ENCODE measurements at places on chromosomes 7 and 10. TPM values are rescaled to one million over a fixed set of nuclear protein-coding genes. Genes with fewer than 3 reads are reported as not detected.

Gene CTBP2
- polyA plus RNA-seq, result 76.0 TPM

Gene CRPPA
- 0.66 TPM for polyA plus RNA-seq

Gene GRID2IP
- 0.01 TPM for polyA plus RNA-seq

Gene CAV1
- 2,867 TPM for polyA plus RNA-seq

Gene SPRN
- polyA plus RNA-seq, result 0.02 TPM

Gene LIPM
- 0.44 TPM for polyA plus RNA-seq

Gene PALD1
- 0.72 TPM for polyA plus RNA-seq

Gene SLC26A3
- not detected for polyA plus RNA-seq

Gene TUBAL3
- 2.6 TPM for polyA plus RNA-seq

Gene FAS
- 31.4 TPM for polyA plus RNA-seq

Gene ASIC3
- polyA plus RNA-seq, result 0.24 TPM

Gene MSMB
- polyA plus RNA-seq, result not detected

Gene C7orf33
- polyA plus RNA-seq, result not detected

Gene LIPK
- polyA plus RNA-seq, result 0.56 TPM

Gene CARD11
- 4.1 TPM for polyA plus RNA-seq

Gene SVOPL
- not detected for polyA plus RNA-seq

Gene SEMA3D
- 2.8 TPM for polyA plus RNA-seq

Gene LMTK2
- polyA plus RNA-seq, result 3.7 TPM

Gene GNAT3
- not detected for polyA plus RNA-seq

Gene TAS2R38
- not detected for polyA plus RNA-seq

Gene PRLHR
- not detected for polyA plus RNA-seq

Gene BMPER
- polyA plus RNA-seq, result 0.58 TPM

Gene CRHR2
- not detected for polyA plus RNA-seq

Gene ST7
- 18.4 TPM for polyA plus RNA-seq

Gene ERVW-1
- not detected for polyA plus RNA-seq

Gene TSPAN12
- polyA plus RNA-seq, result 0.82 TPM

Gene MINPP1
- polyA plus RNA-seq, result 11.5 TPM

Gene HABP2
- not detected for polyA plus RNA-seq

Gene HMX3
- polyA plus RNA-seq, result not detected

Gene LAMB4
- 3.7 TPM for polyA plus RNA-seq

Gene ZNF488
- 1.4 TPM for polyA plus RNA-seq

Gene MUC12
- not detected for polyA plus RNA-seq

Gene COL28A1
- 0.13 TPM for polyA plus RNA-seq

Gene TRPV5
- not detected for polyA plus RNA-seq

Gene GLI3
- 2.0 TPM for polyA plus RNA-seq

Gene BLNK
- 4.4 TPM for polyA plus RNA-seq

Gene SPDYE2
- not detected for polyA plus RNA-seq

Gene SKAP2
- polyA plus RNA-seq, result 15.0 TPM

Gene SYT15
- 0.07 TPM for polyA plus RNA-seq

Gene PDLIM1
- 200 TPM for polyA plus RNA-seq

Gene RAPGEF5
- 2.1 TPM for polyA plus RNA-seq

Gene AGR3
- not detected for polyA plus RNA-seq

Gene JCAD
- 0.10 TPM for polyA plus RNA-seq

Gene PSD
- 0.10 TPM for polyA plus RNA-seq

Gene SLC13A4
- 0.03 TPM for polyA plus RNA-seq

Gene FRMPD2
- not detected for polyA plus RNA-seq

Gene CAMK2G
- polyA plus RNA-seq, result 17.6 TPM

Gene HIBADH
- 29.5 TPM for polyA plus RNA-seq

Gene INMT
- not detected for polyA plus RNA-seq

Gene ANAPC16
- polyA plus RNA-seq, result 93.9 TPM

Gene GNGT1
- polyA plus RNA-seq, result not detected

Gene DRGX
- polyA plus RNA-seq, result not detected

Gene OGDHL
- polyA plus RNA-seq, result 0.09 TPM

Gene AGR2
- polyA plus RNA-seq, result 2.4 TPM

Gene MKX
- polyA plus RNA-seq, result 0.01 TPM

Gene HOXA5
- 7.1 TPM for polyA plus RNA-seq

Gene AOC1
- polyA plus RNA-seq, result not detected

Gene STAG3
- 0.10 TPM for polyA plus RNA-seq

Data from keratinocyte (primary cell).